ENCODE measurements at places on chromosomes 5 and 9.

DNA sequence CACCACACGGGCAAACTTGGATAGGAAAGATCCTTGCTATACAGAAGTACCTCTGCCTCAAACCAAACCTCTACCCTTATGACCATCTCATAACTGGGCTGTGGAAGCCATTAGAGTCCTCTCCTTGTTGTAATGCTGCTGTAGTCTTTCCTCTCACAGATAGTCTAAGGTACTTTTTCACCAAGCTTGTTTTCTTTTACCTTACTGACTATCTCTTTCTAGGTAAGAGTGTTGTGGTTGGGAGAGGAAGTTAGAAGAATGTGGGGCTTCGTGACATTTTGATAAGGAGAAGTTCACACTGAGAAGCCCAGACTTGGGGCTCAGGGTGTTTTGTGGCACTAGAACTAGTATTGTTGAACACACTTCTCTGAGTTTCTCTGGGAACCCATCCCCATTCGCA is 8.9 kb downstream of the CFAP95 start:
- no peak for DNase-seq

GRCh38 chr5:106940986-106941385 is 729.8 kb downstream of the EFNA5 start:
- DNase-seq, result no peak

DNA sequence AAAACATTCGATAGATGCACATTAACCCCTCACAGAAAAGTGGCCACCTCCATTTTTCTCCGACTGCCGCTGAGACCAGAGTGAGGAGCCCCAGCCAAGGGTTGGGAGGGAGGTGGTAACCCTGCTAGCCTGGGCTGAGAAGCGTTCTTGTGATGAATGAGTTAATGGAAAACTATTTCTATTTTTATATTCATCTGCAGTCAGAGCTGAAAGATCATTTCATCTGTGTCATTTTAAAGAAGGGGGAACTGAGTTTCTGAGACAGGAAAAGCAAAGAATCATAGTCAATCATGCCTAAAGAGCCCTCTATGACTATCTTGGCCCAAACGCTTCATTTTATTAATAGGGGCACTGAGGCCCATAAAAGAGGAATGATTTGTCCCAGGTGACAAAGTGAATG is 229.5 kb downstream of the PAPPA start:
- no peak for DNase-seq

DNA sequence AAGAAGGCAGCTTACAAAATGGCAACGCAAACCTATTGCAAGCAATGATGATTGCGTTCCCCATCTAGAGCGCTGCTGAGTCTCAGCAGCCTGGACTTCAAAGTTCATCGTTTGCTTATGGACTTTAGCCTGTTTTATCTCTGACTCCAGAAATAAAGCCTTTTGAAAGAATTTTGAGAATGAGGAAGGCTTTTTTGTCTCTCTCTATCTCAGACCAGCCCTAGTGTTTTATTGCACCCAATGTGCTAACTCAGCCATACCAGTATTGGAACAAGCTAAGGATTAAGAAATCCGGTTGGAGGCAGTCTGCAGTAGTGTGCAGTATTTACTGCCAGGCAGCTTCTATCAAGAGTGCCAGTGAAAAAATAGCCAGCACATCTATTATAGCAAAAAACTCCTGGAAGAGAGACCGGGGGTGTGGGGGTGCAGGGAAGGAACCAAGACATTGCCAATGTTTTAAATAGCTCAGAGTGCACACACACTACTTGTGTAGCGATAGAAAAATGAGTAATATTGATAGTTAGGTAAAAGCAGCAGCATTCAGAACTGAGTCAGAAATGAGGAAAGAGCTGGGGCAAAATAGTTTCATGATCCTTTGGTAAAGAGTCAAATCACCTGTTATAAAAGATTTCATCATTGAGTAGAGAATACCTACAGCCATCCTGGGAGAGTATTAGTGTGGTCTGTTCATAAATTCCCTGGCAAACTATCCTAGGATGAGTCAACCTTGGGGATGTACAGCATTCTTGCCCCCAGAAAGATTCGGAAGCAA is 219.0 kb downstream of the ZNF608 start:
- DNase-seq, result no peak

GRCh38 chr9:121989010-121989409 is 104.1 kb downstream of the TTLL11 start:
- DNase-seq, result no peak

- no peak for DNase-seq
Measured at GRCh38 chr9:115132648-115133047, 14.7 kb upstream of the TNC start.

DNA sequence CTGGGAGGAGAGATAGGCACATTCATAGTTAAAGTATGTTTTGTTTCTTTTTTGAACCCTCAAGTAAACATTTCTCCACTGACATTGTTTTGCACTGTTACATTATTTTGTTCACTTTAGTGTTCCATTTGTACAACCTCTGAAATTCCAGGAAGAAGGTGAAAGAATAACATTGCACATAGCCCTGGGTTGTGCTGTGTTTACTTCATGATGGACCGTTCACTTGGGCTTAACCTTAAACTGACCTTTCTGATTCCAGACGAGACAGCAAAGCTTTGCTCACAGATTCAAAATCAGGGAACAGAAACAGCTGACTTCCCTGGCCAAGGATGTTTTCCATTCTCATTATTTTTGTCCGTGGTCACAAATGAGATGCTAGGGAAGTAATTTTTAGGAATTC is 42.8 kb upstream of the GDNF start:
- no peak for DNase-seq

GRCh38 chr5:6937677-6938076 is 224.4 kb downstream of the TENT4A start:
- DNase-seq, result no peak

GRCh38 chr9:21688108-21689102 is 114.0 kb upstream of the MTAP start:
- no peak for DNase-seq

- no peak for DNase-seq
Measured at GRCh38 chr5:61123145-61123544, 39.1 kb downstream of the SMIM15 start.

- no peak for DNase-seq
Measured at GRCh38 chr5:153952893-153953292, 85.8 kb downstream of the FAM114A2 start.

DNA sequence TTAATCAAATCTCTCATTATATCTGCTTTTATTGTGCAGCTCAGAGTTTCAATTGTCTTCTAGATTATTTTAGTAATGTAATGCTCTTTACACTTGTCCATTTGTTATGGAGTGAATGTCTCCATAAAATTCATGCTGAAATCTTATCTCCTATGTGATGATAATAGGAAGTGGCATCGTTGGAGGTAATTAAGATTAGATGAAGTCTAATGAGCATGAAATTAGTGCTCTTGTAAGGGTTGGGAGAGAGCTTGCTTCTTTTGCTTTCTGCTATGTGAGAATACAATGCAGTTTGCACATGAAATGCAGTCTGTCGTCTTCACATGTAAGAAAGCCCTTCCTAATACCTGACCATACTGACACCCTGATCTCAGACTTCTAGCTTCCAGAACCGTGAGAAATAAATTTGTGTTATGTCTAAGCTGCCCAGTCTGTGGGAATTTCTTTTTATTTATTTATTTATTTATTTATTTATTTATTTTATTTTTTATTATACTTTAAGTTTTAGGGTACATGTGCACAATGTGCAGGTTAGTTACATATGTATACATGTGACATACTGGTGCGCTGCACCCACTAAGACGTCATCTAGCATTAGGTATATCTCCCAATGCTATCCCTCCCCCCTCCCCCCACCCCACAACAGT is 1399.2 kb upstream of the CDH6 start:
- DNase-seq, result no peak

DNA sequence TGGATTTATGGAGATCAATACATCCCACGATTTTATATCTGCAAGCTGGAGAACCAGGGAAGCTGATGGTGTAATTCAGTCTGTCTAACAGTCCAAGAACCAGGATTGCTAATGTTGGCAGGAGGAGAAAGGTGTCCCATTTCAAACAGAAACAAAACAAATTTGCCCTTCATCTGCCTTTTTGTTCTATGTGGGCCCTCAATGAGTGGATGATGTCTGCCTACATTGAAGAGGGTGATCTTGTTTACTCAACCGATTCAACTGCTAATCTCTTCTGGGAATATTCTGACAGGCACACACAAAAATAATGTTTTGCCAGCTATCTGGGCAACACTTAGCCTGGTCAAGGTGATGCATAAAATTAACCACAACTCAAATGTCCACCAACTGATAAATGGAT is 65.1 kb upstream of the IL33 start:
- DNase-seq, result no peak

DNA sequence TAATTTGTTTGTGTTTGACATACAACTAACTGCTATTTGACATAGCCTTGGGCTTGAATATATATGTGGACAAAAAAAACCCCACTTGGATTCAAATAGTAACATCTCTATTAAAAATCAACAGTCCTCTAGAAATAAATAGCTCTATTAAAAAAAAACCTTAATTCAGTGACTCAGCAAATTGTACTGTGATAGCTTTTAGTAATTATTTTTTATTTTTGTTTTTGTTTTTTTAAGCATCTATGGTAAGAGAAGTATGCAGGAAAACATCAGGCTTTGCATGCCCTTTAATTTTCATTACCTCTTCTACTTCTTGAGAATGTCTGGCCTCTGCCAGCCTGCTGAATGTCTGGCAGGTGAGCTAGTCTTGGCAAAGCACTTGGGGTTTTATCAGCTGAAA is 300.7 kb downstream of the NPR3 start:
- DNase-seq, result no peak

DNA sequence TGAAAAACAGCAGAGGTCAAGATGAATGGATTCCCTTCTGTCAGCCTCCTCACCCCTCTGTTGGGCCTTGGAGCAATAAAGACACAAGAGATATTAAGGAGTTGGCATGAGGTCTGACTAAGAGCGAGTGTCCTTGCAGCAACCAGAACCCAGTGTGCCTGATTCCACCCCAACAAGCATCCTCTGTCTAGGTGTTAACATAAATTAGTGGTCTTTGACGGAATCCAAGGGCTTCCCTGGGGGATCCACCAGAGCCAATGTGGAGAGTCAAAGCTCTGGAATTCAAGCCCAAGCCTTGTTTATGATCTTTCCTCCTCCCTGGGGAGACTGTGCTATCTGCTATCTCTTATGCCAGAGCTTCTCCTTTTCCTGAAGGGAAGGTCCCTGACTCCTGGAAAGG is 128.1 kb upstream of the SMIM23 start:
- DNase-seq, result no peak

GRCh38 chr5:78500871-78501270 is 140.5 kb downstream of the SCAMP1 start:
- no peak for DNase-seq

DNA sequence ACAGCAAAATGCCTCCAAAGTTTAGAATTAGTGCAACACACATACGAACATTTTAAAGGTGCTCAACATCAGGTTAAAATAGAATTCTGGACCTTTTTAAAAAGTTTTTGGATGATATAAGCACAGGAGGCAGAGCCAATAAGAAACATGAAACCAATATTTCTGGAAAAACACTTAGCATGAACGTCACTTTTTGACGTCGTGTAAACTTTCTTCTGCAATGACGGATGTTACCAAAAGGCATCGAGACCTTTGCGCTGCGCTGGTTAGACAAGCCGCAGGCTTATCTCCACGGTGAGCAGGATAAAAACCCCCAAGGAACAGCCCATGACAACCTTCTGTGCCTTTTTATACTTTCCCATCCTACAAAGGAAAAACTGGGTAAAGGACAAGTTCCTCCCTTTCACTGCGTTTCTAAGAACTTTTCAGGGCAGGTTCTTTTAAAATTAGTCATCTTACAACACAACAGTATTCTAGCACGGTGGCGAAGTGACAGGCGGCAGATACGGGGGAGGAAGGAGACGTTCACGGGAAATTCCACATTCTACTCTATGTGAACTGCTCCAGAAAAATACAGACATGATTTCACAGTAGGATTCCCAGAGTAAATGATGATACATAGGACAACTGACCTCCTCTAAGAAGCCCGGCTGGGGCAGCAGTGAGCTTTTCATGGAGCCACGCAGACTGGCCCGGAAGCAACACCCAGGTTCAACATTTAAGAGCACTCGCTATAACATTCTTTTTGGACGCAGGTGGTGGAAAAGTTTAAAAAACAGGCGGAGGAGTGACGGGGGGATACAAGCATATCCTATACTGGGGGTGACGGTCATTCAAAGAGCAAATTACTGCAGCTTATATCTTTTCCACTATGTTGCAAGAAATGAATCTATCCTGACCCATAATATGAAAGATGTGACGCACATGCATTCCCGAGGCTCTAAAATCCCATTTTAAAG is 52.4 kb downstream of the USP20 start:
- DNase-seq, result peak; percentile 80

- DNase-seq, result no peak
Measured at GRCh38 chr5:6183391-6184390, 194.7 kb downstream of the MED10 start.

DNA sequence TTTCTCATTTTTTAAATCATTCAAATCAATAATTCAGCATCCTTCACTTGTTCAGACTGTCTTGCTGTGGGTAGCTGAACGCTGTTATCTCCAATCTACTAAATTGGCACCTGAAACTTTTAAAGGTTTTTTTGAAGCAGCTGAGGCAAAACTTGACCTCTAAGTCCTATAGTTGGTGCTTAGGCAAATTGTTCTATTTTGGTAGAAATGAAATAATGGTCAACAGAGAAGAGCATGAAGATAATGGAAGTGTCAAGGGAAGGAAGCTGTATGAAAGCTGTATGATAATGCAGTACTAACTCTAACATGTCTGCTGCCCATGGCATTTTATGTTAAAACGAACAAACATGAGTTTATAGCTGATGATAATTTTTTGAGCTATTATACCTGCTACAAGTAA is 138.0 kb downstream of the GDNF start:
- no peak for DNase-seq

- no peak for DNase-seq
Measured at GRCh38 chr9:8845376-8845775, 1045.8 kb upstream of the DMAC1 start.

DNA sequence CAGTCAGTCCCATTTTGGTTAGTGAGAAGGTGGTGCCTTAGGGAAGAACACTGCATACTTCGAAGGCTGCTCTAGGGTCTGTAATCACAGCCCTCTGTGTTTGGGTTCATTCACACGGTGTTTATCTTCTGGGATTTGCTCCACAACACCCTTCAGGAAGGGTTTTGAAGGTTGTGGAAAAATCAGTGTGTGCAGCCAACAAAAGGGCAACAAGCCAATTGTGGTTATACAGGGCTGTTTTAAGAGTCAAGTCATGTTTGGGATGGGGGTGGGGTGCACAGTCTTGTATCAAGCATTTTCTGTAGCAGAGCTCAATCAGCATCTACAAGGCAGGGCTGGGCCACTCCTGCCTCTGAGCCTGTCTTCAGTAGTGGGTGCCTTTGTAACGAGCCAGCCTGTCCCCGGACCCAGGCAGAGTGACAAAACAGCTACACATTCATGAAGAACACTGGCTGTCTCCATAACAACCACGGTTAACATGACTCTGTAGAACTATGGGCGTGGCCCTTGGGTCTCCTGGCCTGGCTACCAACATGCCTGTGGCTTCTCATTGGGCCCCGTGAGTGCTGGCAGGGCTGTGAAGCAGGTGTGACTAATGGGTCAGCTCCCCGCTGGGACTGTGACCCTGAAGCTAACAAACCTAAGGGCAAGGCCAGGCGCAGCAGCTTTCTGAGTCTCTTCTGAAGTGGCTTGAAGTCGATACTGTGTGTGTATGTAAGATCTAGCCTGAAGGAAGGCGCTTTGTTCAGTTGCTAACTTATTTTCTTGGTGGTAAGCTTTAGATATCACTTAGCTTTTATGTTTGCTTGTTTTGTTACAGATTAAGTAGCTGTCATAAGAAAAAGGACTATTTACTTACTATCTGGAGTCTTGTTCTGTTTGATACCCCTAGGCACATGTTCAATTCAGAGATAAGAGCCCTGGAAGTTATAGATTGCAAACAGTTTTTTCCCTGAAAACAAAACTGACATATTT is 27.9 kb upstream of the GOLM1 start:
- DNase-seq, result no peak

- no peak for DNase-seq
Measured at GRCh38 chr9:116207371-116208111, 54.0 kb downstream of the PAPPA start.
